ENCODE measurements at places on chromosomes 12 and 14.
A peak's percentile ranks its signal among the peaks of the same experiment; 100 is the strongest.

GRCh38 chr14:22227084-22227483 lies 361.9 kb downstream of the DAD1 start:
- no peak for DNase-seq

GRCh38 chr12:2923057-2923456 lies 32.4 kb downstream of the TULP3 start:
- DNase-seq: no peak

DNA sequence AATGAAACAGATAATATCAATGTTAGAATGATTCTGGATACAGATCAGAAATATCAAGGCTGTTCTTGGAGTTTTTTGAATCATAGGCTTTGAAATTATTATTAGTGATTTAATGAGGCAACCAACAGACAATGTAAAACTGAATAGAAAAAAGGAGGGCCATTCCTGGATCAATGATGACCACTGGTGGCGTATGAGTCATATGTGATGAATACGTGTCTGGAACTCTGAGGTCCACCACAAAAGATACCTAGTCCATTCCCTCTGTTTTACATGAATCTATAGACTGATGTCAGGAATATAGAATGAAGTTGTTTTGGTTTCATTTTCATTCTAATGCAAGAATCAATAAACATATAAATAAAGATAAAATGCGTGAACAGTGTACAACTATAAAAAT lies 78.3 kb upstream of the RTL1 start:
- DNase-seq: no peak

DNA sequence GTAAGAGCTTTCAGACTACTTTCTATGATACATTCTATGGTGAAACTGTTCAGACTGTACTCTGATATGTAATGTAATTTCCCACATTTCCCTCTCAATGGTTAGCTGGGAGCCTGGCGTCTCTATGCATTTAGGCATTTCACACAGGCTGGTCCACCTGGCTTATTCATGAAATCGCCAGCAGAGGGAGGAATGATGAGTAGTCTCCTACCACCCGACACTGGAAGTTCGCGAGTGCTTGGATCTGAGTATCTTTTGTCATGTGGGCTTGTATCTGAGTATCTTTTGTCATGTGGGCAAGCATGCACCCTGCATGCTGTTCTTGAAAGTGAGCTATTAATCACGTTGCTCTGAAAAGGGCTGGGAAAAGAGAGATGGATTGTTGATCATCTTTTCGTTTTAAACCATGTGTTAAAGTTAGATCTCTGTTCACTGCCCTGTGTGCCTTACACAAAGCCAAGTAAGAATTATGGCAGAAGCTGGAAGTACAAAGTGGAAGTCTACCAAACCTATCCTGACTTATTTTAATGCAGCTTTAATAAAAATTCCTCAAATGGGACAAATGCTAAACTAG lies 235.0 kb downstream of the ATP23 start:
- DNase-seq: peak; percentile 3

GRCh38 chr14:94592457-94592856 lies 11.2 kb downstream of the SERPINA5 start:
- DNase-seq: no peak

All from erythroblast (primary cell).